Kidney (tissue), 22 donors: ENCODE measurements at places on chromosomes 1 and 21. TPM values are rescaled to one million over a fixed set of nuclear protein-coding genes. Genes with fewer than 3 reads are reported as not detected.
A peak's percentile ranks its signal among the peaks of the same experiment; 100 is the strongest.

- no peak for DNase-seq
These were observed 51.5 kb upstream of the LRIF1 start for GRCh38 chr1:111015222-111015621.

DNA sequence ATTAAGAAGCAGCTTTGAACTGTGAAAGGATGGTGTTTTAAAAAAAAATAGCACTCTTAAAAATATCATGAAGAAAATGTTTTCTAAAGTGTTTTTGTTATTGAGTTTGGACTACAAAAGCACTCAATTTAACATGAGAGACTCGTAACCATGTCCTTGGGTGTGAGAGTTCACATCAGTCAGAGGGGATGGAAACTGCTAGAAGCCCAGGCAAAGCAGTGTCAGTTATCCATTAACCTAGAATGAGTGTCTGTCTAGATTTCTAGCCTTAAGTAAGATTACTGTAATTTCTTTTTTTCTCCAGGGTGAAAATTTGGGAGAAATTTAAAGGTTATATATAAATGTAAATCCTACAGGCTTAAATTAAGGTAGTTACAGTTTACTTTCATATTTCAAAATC is 31.7 kb downstream of the SLC5A9 start:
- no peak for DNase-seq

GBP6 gene
- total RNA-seq, result not detected

DNA sequence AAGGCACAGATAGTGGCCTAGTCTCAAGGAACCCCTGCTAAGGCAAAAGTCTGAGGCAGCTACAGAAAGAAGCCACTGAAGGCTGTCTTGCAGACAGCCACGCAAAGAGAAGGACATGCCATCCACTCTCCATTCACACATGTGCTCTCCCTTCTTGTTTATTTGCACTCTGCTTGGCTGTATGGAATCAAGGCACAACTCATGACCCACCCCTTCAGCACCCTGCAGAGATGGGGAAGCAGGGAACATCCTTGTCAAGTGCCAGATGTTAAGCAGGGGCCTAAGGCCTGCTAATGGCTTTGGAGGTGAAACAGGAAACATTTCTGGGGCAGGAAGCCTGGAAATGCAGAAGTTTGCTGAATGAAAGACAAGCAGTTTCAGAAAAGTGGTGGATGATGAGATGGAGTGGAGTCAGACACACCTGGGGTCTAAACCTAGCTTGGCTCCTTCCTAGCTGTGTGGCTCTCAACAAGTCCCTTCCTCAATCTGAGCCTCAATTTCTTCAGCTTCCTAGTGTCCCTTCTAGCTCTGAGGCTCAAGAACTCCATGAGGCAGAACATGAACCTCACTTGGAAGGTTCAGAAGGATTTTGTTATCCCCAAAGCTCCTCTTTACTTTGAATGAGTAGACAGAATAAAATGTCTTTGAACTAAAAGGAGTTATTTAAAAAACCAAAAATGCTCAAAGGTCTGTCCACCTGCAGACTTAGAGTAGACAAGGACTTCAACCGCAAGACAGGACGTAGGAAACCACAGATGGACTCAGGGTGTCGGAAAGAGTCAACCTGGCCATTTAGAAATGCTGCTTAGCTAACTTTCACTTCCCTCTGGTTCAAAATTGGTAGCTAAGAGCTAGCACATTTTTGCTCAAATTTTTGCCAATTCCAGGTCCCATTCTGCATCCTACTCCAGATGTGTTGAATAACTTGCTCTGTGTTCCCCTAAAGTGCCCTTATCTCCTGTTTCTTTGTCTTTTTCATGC is 283.1 kb downstream of the PLPP3 start:
- DNase-seq, result no peak

IGSF21 gene
- total RNA-seq, result 6.6 TPM

TAL1 gene
- total RNA-seq, result 6.5 TPM

- DNase-seq, result no peak
These were observed 11.2 kb upstream of the RCOR3 start for GRCh38 chr1:211247921-211248320.

GRCh38 chr1:19759740-19760089 is 40.0 kb downstream of the TMCO4 start:
- no peak for DNase-seq

PCAT6 gene
- total RNA-seq, result 2.0 TPM

- no peak for DNase-seq
These were observed 12.1 kb downstream of the ARHGEF16 start for GRCh38 chr1:3466366-3467075.

DNA sequence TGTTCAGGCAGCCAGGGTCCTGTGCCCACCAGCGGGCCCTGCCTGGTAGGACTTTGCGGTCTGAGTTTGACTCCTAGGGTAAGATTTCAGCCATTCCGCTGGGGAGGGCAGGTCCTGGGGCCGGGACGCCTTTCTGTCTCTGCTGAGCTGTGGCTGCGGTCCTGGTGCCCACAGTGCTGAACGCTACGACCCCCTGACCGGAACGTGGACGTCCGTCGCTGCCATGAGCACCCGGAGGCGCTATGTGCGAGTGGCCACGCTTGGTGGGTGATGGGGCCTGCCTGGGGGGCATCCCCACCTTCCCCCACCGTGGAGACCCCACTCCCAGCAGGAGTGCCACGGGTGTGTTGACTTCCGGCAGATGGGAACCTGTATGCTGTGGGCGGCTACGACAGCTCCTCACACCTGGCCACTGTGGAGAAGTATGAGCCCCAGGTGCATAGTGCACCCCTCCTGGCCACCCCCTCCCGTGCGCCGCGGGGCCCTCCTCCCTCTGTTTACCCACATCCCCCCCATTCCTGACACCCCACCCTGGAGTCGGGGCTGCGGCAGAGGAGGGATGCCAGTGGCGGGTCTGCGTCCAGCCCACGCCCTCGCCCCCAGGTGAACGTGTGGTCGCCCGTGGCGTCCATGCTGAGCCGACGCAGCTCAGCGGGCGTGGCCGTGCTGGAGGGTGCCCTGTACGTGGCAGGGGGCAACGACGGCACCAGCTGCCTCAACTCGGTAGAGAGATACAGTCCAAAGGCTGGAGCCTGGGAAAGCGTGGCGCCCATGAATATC is 2.3 kb upstream of the PLEKHN1 start:
- no peak for DNase-seq

PADI2 gene
- 6.0 TPM for total RNA-seq

DNA sequence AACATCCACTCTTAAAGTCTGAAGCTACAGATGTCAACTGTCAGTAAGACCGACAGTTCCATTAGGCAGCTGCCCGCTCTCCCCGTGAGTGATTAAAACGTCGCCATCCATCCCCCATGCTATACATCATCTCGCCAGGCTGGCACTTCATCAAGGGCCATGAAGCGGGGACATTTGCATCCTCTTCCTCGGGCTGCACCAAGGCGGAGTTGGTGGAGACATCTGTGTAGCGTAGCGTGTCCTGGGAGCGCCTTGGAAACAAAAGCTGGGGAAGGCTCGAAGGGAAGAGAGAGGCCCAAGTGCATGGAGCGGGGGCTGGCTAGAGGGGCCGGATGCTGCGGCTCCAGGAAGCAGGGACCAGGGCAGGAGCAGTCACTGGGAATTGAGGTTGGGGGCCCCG is 250.1 kb downstream of the KAZN start:
- peak; percentile 83 for DNase-seq

DNA sequence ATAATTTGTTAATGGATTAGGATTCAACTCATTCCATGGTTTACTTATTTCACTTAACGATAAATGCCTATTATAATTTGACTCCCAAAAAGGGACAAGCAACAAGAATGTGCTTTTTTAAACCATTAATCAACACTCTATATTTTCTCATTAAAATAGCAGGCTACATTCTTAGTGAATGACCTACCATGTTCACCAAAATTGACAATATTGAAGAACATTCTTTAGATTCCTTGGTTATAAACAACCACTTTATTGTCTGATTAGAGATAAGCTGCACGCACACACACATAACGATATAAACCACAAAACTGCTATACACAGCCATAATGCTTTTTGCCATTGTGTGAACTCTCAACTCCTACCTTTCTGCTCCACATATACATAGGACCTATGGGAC is 75.4 kb upstream of the LRRC7 start:
- DNase-seq, result no peak

GRCh38 chr1:185156288-185156853 is 382 bp downstream of the TRMT1L start:
- DNase-seq, result no peak

OPRD1 gene
- total RNA-seq, result not detected

- no peak for DNase-seq
These were observed 30.3 kb downstream of the PTPRC start for GRCh38 chr1:198669023-198669698.

NR1I3 gene
- total RNA-seq, result not detected

NHLH1 gene
- total RNA-seq, result 0.09 TPM

DNA sequence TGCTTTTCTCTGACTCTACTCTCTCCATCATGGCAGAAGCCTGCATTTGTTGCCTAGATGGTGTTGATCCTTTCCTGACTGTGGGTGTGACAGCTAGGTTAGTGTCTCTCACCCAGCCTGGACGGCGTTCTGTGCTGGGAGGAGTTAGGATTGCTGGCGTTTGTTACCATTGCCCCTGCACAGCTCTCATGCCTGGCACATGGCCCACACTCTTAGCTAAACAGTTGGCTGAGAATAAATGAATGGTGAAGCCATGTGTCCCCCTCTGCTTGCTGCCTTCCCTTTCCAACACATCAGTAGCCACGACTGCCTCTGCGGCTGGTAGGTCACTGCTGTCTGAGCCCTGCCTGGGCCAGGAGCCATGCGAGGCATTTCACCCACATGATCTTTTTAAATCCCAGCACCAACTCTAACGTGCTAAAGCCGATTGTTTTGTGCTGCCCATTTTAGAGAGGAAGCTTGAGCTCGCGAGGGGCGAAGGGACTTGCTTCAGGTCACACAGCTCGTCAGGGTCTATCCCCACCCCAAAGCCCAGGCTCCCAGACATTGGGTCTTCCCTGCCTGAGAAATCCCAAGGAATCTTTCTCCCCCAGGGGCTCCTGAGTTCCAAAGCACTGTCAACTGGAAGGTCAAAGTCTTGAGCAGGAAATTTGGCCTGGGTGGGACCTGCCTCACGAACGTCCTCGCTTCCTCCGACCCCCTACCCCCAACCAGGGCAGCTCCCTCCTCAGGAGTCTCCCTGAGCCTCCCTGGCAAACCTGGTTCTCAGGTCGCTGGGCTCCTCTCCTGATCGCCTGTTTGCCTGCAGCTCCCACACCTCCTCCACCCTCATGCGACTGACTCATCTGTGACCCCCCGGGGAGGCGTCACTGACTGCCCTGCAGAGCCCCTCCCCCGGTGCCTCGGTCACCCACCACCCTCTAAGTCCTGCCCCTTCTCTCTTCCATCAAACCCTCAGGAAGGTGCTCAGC is 271.7 kb upstream of the C1orf174 start:
- DNase-seq, result no peak

- DNase-seq, result no peak
These were observed 2.0 kb downstream of the CFAP45 start for GRCh38 chr1:159897962-159898361.

FCAMR gene
- total RNA-seq, result 1.8 TPM

DNA sequence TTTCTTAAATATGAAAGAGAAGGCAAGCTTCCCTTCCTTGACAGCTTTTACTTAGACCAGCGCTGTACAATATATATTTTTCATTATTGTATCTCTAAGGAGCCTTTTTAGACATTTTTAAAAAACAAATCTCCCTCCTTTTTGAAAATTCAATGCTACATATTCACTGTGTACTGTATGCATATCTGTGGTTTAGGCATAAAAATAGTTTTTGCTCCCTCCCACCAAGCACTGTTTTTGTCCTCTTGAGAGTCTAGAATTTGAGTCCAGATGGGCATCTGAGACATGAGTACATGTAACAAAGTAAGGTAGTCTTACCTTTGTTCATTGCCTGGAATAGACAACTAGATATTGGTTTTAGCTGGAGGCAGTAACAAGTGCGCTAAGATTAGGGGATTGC is 488.5 kb upstream of the RUNX1 start:
- no peak for DNase-seq

CKS1B gene
- 23.1 TPM for total RNA-seq

DNA sequence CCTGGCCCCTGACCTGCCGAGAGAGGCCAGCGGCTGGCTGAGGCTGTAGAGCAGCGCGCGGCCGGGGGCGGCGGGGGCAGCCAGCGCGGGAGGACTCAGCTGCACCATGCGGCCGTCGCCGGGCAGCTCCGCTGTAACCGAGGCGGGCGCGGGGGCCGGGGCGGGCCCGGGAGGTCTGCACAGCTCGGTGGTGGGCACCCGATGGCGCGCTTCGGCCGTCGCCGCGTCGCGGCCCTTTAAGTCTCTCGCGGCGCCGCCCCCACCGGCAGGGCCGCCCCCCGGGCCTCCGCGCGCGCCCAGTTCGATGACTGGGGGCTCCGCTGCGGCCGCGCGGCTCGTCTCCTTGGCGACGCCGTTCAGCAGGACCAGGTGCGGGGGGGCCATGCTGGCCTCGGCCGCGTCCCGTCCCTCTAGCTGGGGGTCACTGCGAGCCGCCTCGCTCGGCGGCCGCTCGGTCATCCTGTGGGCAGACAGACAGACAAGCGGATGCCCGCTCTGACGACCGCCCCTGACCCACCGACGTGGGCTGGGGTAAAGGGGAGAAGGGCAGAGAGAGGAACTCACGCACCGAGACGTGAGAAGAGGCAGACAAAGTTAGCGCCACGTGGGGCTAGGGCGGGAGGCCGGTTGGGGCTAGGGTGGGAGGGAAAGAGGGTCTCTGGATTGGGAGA is 6.5 kb downstream of the TAL1 start:
- DNase-seq, result peak; percentile 57

DENND1B gene
- 20.6 TPM for total RNA-seq

GRCh38 chr1:221878134-221878533 is 136.2 kb upstream of the DUSP10 start:
- no peak for DNase-seq

DNA sequence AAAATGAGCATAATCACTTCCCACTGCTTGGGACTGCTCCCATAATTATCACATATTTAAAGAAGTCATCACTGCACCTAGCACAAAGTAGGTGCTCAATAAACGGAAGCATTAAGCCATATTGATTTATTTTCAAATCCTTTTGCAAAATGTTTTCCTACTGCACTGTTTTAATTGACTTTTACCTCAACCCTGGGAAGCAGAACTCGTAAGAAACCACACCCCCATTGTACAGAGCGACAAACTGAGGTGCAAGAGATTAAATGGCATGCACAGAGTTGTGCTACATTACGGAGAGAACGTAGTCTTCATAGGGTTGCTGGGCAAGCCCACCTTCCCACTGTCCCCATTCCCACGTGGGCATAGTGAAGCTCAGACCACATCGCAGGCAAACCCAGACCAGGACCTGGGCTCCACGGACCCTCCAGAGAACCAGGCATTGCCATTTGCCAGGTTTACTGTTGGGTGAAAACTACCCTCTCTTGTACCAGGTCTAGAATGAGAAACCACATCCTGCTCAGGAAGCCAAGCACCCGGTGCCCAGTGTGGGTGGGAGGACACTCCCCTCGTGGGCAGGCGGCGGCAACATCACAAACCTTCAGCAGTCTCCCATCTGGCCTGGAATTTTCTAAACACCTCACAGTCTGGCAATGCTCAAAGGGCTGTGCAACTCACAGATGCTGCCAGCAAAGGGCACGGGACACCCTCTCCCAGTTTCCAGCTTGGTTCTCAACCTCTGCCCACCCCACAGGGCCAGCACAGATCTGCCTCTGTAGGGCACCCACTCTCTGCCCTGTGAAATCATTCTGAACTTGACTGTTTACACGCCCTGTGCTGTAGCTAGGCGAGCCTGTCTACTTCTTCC is 8.2 kb downstream of the IFFO2 start:
- DNase-seq, result peak; percentile 61

ESRRG gene
- 25.3 TPM for total RNA-seq

- no peak for DNase-seq
These were observed 49.6 kb downstream of the CD58 start for GRCh38 chr1:116521186-116521585.

SRGAP2B gene
- 38.4 TPM for total RNA-seq

ITLN2 gene
- total RNA-seq, result not detected
